ENCODE measurements at places on chromosomes 16 and 17.

DNA sequence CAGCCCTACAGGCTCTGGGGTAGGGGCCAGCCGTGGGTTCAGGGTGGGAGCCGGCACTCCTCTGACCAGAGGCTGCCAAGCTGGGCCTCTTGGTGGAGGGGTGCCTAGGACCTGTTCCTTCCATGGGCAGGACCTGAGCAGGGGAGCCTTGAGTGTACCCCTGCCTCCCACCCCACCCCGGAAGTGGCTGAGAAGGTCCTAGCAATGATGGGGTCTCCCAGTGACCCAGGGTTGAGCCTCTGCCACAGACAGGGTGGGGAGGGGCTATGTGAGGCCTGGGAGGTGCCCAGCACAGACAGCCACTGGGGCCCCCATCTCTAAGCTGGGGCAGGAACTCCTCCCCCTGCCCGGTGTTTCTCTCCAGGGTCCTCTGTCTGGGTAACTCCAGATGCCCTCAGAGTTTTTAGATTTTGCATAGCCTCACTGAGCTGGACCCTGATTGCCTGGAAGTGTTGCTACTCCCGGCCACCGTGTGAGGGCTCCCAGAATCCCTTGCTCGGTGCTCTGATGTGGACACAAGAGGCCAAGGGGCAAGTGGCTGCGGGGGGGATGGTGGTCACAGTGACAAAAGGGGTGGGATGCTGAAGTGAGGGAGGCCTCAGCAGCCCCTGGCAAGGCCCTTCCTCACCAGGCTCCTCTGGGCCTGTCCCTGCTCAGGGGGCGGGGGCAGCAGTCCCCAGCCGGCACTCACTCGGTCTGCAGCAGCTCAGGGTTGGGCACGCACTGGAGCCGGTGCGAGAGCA, 6.4 kb upstream of the MTSS2 start:
- no peak for DNase-seq

- no peak for DNase-seq
These were observed 3.8 kb downstream of the TBX21 start for GRCh38 chr17:47736501-47737495.

GRCh38 chr16:57540387-57540786, 2.1 kb upstream of the ADGRG5 start:
- no peak for DNase-seq

GRCh38 chr17:51685287-51685909, 425.1 kb downstream of the UTP18 start:
- no peak for DNase-seq

GRCh38 chr17:39045948-39046679, 78.9 kb upstream of the FBXO47 start:
- no peak for DNase-seq

- DNase-seq: peak; percentile 36
These were observed 16.0 kb downstream of the NDUFAF8 start for GRCh38 chr17:81254955-81255717.

GRCh38 chr17:69228576-69228975, at the start of gene ABCA10:
Gene ABCA10 (minus strand): TSS chr17:69228824. CDS start chr17:69225358, 3,466 bp downstream.
- DNase-seq: no peak

Data from RKO (cell line).